Cerebellar nuclear complex (tissue), 1 donor: ENCODE measurements at places on chromosomes 11 and 22.

DNA sequence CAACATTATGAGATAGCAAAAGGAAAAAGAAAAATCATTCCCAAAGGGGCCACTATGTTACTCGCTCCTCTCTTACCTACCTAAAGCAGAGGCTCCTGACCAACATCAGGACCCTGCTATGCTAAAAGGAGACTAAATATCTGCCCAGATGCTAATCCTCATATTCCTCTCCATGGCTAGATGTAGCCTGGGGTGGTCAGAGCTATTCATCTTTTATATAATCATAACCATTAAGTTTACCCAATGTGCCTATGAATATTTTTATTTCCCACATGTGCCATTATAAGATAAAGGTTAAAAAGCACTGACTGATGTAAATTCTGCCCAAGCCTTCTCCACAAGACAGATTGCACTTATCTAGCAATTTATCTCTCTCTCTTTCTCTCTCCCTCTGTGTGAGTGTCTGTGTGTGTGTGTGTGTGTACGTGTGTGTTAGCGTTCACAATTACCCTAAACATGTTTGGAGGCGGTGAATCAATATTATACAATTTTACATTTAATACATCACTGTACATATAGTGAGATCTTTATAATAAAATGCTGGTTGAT, 41.2 kb upstream of the ANO5 start:
- no peak for DNase-seq

- no peak for DNase-seq
These were observed 24.4 kb upstream of the FXYD6 start for GRCh38 chr11:117900720-117901440.

GRCh38 chr11:71979602-71980001, 19.1 kb upstream of the IL18BP start:
- no peak for DNase-seq

DNA sequence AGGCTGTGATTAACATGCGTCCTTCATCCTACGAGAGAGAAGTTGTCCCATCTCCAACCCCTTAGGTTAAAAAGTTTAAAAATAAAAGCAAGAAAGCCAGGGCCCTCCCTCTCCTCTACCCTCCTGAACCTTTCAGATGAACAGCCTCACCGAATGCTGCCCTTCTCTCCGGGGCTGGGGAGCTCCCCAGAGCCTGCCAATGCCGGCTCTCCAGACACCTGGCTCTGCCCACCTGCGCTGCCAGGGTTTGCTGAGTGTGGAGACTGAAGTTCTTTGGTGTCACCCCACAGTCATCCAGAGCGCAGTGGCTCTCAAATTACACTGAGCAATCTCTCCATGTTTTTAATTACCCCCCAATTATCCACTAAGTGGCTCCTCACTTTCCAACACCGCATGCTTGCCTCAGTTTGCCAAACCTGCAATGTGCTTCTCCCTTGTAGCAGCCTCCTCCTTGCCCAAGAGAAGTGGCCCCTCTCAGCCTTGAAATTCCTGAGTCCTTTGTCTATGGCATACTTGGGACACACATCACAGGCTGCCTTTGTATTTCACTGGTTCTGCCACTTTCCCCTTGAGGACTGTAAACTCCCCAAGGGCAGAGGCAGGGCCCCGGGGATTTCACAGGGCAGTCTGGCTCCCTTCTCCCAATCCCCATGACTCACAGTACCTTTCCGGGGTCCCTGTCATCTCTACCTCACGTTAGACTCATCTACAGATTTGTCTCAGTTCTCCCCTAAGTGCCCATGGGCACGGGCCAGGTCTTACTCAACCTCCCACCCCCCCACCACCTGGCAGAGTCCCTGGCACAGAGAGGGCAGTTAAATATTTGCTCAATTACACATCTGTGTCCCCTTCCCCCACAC, 2.0 kb downstream of the MYH9 start:
- DNase-seq, result no peak

DNA sequence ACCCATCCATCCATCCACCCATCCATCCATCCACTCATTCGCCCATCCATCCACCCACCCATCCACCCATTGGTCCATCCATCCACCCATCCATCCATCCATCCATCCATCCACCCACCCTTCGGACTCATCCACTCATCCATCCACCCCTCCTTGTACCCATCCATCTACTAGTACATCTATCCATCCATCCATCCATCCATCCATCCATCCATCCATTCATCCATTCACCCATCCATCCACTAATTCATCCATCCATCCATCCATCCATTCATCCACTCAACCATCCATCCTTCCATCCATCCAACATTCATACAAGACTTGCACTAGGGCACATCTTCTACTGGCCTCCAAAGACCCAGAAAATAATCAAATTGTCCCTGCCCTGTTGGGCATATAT, 20.0 kb downstream of the MYEOV start:
- DNase-seq, result no peak

DNA sequence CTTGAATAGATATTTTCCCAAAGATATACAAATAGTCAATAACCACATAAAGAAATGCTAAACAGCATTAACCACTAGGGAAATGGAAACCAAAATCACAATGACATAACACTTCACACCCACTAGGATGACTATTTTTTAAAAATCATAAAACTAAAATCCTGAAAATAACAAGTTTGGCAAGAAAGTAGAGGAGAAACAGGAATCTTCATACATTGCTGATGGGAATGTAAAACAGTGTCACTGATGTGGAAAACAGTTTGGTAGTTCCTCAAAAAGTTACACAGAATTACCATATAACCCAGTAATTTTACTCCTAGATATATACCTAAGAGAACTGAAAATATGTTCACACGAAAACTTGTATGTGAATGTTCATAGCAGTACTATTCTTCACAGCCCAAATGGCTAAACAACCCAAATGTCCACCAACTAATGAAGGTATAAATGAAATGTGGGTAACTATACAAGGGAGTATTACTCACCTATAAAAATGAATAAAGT, 12.5 kb downstream of the PICALM start:
- no peak for DNase-seq

- no peak for DNase-seq
These were observed 32.5 kb upstream of the APLNR start for GRCh38 chr11:57269571-57270021.

- DNase-seq, result no peak
These were observed 14.5 kb downstream of the SEPTIN3 start for GRCh38 chr22:41983513-41984405.

DNA sequence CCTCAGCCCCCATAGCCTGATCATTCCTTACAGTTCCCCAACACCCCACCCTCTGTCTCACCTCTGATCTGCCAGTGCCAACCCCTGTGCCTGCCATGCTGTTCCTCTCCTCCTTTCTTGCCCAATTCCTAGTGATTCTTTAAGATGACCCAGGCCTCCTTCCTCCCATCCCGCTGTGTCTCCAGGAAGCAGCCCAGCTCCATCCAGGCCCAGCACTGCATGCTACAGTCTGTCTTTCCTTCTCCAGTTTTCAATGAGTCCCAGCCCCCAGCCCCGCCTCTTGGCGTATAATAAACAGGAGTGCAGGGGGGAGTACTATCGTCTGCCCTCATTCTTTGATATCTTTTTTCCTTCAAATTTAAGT, 12.3 kb downstream of the LTBP3 start:
- DNase-seq, result no peak

- DNase-seq, result no peak
These were observed 255.4 kb downstream of the MIAT start for GRCh38 chr22:26912655-26913345.

- no peak for DNase-seq
These were observed 34.5 kb upstream of the SEZ6L start for GRCh38 chr22:26134654-26135330.

GRCh38 chr22:47484960-47485569, 722.6 kb downstream of the TBC1D22A start:
- DNase-seq, result no peak

GRCh38 chr11:10556590-10556989, 11.9 kb downstream of the LYVE1 start:
- no peak for DNase-seq

- no peak for DNase-seq
These were observed 44.8 kb downstream of the TENM4 start for GRCh38 chr11:79396001-79396400.

DNA sequence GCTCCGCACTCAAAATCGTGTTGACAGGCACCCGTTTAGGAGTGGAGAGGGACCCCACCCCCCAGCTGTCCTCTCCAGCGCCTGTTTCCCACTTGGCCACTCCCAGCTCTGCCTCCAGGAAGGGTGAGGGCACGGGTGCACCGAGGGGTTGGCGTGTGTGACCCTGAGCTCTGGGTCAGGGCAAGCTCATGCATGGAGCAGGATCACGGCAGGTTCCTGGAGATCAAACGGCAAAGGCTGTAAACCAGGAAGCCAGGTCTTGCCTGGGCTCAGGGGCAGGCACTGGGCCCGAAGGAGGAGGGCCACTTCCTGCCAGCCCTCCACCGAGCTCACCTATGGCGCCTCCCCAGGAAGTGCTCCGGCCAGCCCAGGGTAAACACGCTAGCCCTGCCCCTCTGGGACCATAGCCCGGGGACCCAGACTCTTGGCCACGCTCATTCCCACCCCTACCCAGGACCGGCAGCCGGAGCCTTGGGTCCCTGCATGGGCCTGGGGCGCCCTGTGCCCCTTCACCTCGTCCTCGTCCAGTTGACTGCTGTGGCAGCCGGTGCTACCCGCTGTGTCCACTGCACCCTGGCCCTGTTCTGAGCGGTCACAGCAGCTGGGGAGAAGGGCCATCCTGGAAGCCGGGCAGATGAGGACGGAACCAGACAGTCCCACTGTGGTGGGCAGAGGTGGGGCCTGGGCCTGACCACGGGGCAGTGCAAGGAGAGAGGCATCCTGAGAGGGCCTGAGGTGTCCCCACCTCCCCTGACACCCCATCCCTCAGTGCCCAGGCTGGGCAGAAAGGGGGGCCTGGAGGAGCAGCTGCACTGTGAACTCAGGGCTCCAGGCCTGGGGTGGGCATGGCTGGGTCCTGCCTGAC, 1.0 kb upstream of the EPS8L2 start:
- no peak for DNase-seq

DNA sequence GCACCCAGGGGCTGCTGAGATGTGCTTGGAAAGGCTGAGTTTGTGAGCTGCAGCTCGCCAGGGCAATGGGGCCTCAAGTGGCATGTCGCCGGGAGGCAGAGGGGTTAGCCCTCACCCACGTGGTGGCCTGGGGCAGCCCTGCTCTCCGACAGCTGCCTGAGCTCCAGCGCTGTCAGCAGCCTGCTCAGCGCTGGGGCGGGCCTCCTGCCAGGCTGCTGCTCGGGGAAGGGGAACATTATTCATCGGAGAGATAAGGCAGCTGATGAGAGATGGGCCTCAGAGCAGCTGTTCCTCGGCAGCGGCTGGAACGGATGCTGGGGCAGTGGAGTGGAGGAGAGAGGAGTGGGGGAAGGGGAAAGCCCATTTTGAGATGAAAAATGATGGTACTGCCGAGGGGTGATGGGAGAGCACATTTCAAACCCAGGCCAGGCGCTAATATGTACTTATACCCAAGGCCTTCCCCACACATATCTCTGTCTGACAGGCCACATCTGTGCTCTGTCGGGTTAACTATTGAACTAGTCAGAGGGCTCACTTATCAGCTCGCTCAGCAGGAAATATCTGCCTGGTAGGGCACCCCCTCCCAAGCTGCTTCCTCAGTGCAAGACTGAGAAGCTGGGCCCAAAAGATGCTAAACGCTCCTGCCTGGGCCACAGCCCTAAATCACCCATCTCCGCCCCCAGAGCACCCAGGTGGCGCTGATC, 79.5 kb downstream of the TIMP3 start:
- DNase-seq, result no peak

GRCh38 chr11:122728561-122728960, 73.0 kb downstream of the UBASH3B start:
- DNase-seq, result no peak

- DNase-seq, result no peak
These were observed 3.4 kb upstream of the FAM83F start for GRCh38 chr22:39991159-39991860.

GRCh38 chr11:33618956-33619355, 81.7 kb downstream of the C11orf91 start:
- DNase-seq, result no peak

- DNase-seq, result no peak
These were observed 88.2 kb downstream of the SIK3 start for GRCh38 chr11:117009905-117010605.

- no peak for DNase-seq
These were observed 91.5 kb downstream of the MN1 start for GRCh38 chr22:27709919-27710675.

GRCh38 chr22:46196278-46196677, 46.0 kb downstream of the PPARA start:
- no peak for DNase-seq

DNA sequence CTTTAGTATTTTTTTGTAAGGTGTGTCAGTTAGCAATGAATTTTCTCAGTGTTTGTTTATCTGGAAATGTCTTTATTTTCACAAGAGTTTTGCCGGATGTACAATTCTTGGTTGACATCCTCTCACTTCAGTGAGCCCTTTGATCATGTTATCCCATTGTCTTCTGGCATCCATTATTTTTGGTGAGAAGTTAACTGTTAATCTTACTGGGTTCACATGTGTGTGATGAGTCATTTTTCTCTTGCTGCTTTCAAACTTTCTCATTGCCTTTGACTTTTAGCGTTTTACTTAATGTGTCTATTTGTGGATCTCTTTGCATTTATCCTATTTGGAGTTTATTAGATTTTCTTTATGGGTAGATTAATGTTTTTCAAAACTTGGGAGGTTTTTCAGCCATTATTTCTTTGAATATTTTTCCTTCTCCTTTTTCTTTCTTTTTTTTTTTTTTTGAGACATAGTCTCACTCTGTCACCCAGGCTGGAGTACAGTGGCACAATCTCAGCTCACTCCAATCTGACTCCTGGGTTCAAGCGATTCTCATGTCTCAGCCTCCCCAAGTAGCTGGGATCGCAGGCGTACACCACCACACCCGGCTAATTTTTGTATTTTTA, 100.5 kb upstream of the RRM1 start:
- DNase-seq, result no peak

- DNase-seq, result no peak
These were observed 74.5 kb downstream of the BBOX1 start for GRCh38 chr11:27115051-27115650.

DNA sequence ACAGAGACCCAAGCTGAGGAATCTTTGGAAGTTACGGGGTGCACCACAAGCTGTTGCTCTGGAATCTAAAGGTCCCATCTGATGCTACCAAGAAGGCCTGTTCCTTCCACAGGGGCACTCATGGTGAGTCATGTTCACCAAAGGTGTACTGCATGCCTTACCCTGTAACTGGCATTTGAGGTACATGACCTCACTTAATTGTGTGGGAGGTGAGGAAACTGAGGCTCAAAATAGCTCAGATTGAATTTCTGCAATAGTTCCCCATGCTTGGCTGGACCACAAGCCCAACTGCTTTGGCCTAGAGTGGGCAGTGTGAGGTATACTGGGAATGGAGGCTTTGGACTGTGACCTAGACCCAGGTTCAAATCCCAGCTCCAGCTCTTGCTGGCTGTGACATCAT, 8.2 kb downstream of the MTFP1 start:
- no peak for DNase-seq

- DNase-seq, result no peak
These were observed 912 bp downstream of the PTPRCAP start for GRCh38 chr11:67436459-67437081.

- DNase-seq, result no peak
These were observed 3.3 kb downstream of the SERPINH1 start for GRCh38 chr11:75565221-75565814.

GRCh38 chr22:32764330-32765131, 37.0 kb upstream of the TIMP3 start:
- no peak for DNase-seq

- no peak for DNase-seq
These were observed 33.2 kb downstream of the KMT5B start for GRCh38 chr11:68179847-68180246.
